ENCODE measurements at places on chromosomes 12 and 14.

GRCh38 chr14:52241087-52241793 is 26.3 kb upstream of the PTGDR start:
- peak; percentile 36 for DNase-seq

DNA sequence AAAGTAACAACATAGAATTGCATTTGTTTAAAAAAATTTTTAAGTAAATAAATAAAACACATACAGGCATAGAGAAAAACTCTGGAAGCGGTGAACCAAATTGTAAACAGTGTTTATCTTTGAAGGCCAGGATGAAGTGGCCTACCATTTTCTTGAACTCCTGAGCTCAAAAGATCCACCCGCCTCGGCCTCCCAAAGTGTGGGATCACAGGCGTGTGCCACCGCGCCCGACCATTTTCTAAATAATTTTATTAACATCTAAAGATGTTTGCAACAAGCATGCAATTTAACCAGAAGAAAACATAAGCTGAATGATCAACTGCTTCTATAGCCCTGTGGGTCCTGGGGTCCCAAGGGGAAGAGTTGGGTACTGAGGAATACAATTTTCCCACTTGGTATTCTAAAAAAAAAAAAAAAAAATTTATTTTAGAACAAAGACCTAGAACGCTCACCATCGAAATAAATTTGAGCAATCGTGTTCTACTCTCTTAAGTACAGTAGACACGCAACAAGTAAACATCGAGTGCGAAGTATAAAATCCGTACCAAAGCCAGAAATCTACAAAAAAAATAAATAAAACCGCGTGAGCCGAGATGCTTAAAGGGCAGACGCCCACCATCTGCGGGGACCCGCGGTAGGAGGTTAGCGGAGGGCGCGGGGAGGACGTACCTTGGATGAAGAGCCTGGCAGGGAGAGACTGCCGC is 484 bp downstream of the MIS18BP1 start:
- DNase-seq, result no peak

- DNase-seq, result no peak
Measured at GRCh38 chr12:27615331-27615891, 80.8 kb upstream of the REP15 start.

- no peak for DNase-seq
Measured at GRCh38 chr14:87667659-87668058, 325.3 kb downstream of the GALC start.

GRCh38 chr14:64293976-64294671 is at the start of gene ESR2:
Gene ESR2, minus strand, starts transcription at chr14:64294371. Its CDS starts 11,386 bp downstream, at chr14:64282985.
- no peak for DNase-seq

DNA sequence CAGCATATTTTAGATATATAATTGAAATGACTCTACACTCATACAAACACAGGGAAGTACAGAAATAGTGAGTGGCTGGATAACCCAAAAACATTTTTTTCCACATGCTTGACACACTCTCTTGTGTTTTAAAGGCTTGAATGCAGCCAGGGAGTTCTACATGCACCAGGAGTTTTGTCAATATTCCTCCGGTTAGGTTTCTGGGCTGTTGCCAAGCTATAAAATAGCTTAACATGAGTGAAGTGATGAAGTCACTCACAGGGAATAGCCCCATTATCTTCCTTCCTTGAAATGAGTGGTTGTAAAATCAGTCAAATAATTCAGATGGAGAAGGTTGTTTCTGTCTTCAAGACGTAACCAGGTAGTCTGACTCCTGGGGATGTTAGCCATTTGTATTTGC is 582.7 kb downstream of the SLC6A15 start:
- no peak for DNase-seq

All from AG04450 (cell line).